Uterus (tissue), 4 donors: ENCODE measurements at places on chromosomes 2 and 18. TPM values are rescaled to one million over a fixed set of nuclear protein-coding genes. Genes with fewer than 3 reads are reported as not detected.

CENPA gene
- total RNA-seq, result not detected

PRKAG3 gene
- total RNA-seq, result not detected

POTEJ gene
- total RNA-seq, result not detected

TMEM169 gene
- total RNA-seq, result 1.0 TPM

CYP27A1 gene
- 5.4 TPM for total RNA-seq

CHRND gene
- total RNA-seq, result not detected

FEV gene
- total RNA-seq, result not detected

OSBPL1A gene
- 72.4 TPM for total RNA-seq

SCYGR4 gene
- not detected for total RNA-seq

APOB gene
- total RNA-seq, result 0.41 TPM

NT5DC4 gene
- not detected for total RNA-seq

FSHR gene
- not detected for total RNA-seq

CFAP65 gene
- 1.2 TPM for total RNA-seq
